Esophagus squamous epithelium (tissue), 5 donors: ENCODE measurements at places on chromosomes 6 and 20.

DNA sequence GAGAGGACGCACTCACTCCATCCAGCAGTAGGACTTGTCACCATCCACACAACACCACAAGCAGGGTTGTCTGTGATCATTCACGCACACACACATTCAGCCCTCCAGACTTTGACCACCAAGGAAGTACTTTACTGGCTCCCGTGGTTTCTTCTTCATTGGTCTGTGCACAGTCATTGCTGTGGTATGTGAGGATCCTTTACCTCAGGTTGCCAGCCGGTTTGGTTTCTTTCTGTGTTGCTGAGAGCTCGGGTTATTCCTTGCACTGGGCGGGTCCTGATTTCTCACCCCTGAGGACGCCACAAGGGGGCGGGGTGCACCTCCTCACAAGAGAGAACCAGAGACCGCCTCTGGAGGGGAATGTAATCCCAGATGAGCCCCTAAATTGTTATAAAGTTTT lies 11.2 kb downstream of the SLC35A1 start:
- DNase-seq: no peak

- DNase-seq: no peak
These were observed 260.9 kb upstream of the SOX4 start for GRCh38 chr6:21332660-21333059.

DNA sequence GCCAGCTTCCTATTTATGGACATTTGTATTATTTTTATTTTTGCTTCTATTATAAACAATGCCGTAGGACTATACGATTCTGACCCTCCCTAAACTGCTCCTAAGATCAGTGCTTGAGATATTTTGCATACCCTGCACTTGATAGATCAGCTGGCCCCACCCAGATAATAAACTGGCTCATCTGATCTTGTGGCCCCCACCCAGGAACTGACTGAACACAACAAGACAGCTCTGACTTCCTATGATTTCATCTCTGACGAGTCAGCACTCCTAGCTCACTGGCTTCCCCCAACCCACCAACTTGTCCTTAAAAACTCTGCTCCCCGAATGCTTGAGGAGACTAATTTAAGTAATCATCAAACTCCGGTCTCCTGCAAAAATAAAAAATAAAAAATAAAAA lies 34.9 kb upstream of the TFAP2A start:
- DNase-seq: no peak

GRCh38 chr6:166152660-166153059 lies 15.0 kb downstream of the TBXT start:
- DNase-seq: no peak

- DNase-seq: no peak
These were observed 11.5 kb downstream of the DLGAP4 start for GRCh38 chr20:36317675-36318074.

DNA sequence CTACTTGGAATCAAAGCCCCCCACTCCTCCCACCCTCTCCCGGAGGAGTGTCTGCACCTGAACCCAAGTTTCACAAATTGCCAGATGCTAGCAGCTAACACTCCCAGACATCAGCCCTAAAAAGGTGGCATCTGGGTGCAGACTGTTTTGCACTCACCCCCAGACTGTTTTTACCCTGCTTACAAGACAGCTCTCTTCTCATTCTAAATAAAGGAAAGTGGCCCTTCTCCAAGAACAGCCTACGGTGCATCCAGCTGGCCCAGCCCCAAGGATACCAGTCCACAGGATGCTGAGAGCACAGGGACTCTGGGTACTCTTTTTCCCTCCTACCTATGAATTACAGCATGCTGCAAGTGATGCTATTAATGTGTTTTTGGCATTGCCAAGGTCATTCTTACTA lies 842.0 kb upstream of the FLRT3 start:
- no peak for DNase-seq

DNA sequence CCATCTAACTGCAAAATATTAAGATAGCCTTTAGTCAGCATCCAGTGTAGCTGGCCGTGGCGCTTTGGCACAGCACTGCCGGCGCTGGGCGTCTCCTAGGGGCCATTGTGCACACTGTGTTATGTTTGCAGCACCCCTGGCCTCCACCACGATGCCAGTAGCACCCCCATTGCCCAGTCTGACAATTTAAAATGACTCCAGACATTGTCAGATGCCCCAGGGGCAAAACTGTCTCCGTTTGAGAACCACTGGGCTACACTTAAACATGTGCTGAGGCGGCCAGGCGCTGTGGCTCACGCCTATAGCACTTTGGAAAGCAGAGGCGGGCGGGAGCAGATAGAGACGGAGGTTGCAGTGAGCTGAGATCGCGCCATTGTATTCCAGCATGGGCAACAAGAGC lies 6.0 kb upstream of the MTG2 start:
- DNase-seq: no peak

DNA sequence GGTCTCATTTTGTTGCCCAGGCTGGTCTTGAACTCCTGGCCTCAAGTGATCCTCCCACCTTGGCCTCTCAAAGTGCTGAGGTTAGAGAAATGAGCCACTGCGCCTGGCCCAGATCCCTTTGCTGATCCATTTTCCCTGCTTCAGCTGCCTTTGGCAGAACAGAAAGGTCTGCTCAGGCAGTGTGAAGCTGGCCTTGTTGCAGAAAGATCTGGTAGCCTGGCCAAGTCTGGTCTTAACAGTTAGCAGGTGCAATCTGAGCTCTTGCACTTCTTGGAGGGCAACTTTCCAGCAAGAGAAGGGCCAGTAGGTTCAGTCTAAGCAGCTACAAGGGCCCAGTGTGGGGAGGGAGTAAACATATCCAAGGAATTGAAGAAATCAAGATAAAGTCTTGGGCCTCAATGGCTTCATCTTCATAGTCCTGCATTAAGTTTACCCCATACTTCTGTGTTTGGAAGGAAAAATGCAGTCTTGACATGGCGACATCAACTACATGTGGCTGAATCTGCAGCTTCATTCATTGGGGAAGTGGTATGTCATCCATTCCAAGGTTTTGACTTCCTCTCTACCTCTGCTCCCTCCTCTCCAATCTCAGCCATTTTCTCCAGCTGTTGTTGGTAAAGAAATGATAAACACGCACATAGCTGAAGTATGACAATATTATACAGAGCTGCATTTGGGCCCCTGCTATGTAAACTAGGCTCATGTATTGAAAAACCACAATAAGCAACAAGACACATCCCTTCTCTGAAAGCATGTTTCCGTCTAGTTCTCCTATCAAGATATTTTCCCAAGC lies 39.0 kb upstream of the NEDD9 start:
- no peak for DNase-seq
